ENCODE measurements at places on chromosomes 12 and 14.

GRCh38 chr14:101193845-101194372 lies 290.4 kb upstream of the RTL1 start:
- no peak for DNase-seq

DNA sequence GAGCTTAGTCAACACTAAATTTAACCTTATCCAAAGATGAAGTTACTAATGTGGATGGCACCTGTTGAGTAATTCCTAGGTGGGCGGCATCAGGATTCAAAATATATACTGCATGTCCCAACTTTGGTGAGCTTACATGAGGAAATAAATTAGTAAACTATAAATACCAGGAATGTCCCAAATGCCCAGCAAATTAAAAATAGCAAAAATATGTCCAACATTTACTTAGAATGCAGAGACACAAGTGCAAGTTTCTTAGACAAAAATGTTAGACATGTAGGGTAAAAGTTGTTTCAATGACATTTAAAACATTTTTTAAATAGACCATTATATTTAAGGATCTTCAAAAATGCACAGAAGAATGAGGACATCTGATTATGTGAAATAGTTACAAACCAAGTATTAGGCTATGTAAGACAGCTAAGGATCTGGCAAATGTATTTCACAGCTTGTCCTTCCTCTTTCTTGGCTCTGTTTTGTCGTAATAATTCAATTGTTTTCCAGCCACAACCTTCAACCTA lies 115.9 kb downstream of the NAV3 start:
- peak; percentile 51 for DNase-seq

GRCh38 chr14:81211844-81212243 lies 8.9 kb downstream of the GTF2A1 start:
- DNase-seq: peak; percentile 24

GRCh38 chr12:96578526-96579125 lies 89.2 kb downstream of the CFAP54 start:
- DNase-seq: peak; percentile 61

DNA sequence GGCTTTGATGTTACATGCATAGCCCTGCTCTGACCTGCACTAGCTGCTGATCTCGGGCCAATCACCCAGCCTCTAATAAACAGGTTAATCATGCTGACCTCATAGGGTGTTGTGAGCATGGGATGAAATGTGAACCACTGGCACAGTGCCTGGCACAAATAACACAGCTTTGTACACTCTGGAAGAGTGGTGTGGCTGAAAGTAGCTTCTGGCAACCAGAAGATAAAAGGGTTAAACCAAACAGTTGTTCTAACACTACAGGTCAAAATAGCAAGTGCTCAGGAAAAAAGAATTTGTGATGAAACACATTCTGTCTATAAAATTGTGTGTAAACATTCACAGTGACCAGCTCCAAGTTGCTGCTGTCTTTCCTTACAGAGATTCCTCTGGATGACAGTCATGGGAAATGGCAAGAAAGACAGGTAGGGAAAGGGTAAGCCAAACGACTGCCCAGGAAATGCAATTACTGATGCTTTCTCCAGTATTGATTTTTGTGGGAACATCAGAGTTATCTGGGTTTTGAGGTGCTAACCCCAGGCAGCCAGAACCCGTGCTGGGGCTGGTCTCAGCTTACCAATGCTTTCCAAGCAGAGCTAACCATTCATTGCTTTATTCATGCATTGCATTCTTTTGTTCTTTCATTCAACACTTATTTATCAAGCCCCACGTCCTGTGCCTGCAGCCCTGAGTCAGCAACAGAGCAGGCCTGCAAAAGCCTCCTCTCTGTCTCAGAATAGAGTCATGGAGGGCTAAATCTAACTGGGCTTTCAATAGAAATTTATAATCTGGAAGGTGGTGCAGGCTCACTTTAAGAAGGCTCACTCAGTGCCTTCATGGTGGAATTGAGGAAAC lies 38.1 kb upstream of the CAPRIN2 start:
- peak; percentile 56 for DNase-seq

DNA sequence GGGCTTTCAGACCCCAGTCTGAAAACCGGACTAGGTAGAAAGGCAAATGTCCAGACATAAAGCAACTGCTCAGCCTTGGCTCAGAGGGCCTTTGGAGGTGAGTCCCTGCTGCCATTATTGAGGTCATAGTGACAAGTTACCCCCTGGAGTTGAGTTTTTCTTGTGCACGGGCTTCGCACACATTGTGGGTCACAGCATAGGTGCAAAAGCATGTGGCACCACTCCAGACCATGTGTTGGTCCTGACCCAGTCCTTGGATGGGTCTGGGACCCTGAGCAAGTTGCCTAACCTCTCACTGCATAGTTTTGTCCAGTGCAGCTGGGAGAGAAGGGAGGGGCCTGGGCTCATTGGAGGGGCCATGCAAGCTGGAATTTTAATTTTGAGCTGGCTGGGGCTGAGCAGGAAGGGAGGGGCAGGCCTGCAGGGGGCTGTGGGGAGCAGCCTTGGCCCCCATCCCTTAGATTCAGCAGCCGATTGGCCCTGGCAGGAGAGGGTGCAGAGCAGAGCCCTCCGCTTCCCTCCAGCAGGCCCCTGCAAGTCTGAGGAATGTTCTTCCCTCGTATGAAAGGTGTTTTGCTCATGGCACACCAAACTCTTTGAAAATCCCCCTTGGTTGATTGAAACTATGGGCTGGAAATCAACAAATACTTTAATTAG lies 4.2 kb upstream of the KRT5 start:
- no peak for DNase-seq

DNA sequence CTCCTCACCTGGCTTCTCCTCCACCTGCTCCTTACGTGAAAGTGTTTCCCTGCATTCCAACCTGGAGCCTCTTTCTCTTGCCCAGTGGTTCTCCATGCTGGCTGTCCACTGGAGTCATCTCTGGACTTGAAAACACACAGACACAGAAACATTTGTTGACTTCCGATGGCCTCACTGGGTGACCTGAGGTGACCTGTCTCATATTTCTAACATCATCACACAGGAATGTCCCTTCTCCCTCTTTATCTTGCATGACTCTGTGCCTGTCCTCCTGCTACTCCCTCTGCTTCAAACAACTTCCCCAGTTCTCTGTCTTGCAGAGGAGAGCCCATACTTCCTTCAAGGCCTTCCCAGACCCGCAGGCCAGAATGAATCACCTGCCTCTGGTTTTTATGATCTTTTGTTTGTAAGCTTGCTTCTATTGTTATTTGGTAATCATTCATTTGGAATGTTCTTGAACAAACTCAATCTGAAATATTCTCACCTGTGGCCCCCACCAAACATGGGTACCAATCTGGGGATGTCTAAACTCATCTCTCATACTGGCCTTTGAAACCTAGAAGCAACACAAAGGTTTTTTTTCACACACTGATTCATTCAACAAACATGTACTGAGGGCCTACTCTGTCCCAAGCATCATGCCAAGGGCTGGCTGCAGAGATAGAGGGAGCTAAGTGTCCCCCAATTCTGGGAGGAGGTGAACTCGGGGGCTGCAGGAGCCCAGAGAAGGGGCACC lies 9.7 kb upstream of the RIN3 start:
- DNase-seq: peak; percentile 84

GRCh38 chr12:96986883-96987523 lies 79.9 kb downstream of the NEDD1 start:
- peak; percentile 30 for DNase-seq
